Activated naive CD8-positive, alpha-beta T cell treated with anti-CD3 and anti-CD28 coated beads, Interleukin-2, amount 50 U/mL, for 24 hours (primary cell): ENCODE measurements at places on chromosomes 16 and 17.

GRCh38 chr16:2501946-2502895 is 11.5 kb upstream of the ATP6V0C start:
- DNase-seq = no peak

DNA sequence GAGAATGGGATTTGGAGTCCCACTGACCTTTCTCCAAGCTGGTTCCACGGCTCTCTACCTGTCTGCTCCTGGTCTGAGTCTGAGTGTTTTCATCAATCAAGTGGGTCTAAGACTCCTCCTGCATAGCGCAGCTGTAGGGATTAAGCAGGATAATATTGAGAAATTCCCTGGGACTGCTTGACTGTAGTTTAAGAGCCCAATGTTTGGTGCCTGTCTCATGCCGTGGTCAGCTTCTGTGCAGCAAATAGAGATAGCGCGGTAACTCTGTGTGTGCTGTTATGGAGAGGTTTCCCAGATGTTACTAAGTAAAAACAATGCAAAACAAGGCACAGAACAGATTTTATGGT is 21.4 kb downstream of the RPTOR start:
- DNase-seq = no peak

- DNase-seq = no peak
These were observed 12.4 kb downstream of the ACE start for GRCh38 chr17:63489291-63489690.

DNA sequence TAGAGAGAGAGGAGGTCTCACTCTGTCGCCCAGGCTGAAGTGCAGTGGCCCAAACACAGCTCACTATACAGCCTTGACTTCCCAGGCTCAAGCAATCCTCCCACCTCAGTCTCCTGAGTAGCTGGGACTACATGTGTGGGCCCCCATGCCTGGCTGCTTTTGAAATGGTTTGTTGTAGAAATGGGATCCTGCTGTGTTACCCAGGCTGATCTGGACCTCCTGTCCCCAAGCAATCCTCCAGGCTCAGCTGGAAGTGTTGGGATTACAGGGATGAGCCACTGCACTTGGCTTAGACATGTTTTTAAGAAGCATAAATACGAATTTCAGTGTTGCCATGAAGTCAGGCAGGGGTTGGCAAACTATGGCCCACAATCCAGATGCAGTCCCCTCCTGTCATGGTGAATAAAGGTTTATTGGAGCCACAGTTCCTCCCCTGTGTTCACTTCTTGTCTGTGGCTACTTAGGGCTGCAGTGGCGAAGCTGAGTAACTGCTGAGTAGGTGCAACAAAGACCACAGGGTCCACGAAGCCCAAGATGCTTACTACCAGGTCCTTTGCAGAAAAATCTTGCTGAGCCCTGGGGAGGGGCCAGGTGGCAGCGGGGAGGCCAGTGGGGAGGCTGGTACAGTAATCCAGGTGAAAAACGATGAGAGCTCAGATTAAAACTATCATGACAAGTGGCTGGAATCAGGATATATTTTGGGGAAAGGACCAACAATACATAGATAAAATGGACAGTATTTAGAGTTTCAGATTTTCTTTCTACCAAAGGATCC is 35.2 kb downstream of the TNFRSF13B start:
- no peak for DNase-seq

DNA sequence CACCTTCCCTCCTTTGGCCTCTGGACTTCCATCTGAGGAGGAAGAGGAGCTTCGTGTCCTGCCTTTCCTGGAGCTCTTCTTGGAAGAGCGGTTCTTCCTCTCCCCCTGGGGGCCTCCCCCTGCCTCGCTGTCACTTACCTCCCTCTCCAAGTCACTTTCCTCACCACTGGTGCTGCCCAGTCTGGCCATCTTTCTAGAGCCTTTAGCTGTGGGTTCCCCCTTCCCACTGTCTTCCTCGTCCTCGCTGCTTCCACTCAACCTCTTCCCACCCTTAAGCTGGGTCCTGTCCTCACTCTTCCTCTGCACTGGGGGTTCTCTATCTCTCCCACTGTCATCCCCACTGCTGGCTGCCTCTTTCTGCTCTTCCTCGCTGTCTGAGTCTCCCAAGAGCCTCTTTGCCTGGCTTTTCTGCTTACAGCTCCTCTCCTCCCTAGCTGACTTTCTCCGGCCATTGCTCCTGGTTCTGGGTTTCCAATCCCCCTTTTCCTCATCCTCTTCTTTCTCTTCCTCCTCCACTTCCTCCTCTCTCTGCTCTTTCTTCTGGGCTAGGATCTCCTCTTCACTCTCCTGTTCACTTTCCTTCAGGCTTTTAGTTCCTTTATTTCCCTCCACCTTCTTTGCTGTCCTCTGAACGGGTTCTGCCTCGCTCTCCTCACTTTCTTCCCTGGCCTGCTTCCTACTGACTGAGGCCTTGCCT is 1.4 kb downstream of the HIRIP3 start:
- no peak for DNase-seq

- no peak for DNase-seq
These were observed 5.5 kb upstream of the CDT1 start for GRCh38 chr16:88798073-88798472.

DNA sequence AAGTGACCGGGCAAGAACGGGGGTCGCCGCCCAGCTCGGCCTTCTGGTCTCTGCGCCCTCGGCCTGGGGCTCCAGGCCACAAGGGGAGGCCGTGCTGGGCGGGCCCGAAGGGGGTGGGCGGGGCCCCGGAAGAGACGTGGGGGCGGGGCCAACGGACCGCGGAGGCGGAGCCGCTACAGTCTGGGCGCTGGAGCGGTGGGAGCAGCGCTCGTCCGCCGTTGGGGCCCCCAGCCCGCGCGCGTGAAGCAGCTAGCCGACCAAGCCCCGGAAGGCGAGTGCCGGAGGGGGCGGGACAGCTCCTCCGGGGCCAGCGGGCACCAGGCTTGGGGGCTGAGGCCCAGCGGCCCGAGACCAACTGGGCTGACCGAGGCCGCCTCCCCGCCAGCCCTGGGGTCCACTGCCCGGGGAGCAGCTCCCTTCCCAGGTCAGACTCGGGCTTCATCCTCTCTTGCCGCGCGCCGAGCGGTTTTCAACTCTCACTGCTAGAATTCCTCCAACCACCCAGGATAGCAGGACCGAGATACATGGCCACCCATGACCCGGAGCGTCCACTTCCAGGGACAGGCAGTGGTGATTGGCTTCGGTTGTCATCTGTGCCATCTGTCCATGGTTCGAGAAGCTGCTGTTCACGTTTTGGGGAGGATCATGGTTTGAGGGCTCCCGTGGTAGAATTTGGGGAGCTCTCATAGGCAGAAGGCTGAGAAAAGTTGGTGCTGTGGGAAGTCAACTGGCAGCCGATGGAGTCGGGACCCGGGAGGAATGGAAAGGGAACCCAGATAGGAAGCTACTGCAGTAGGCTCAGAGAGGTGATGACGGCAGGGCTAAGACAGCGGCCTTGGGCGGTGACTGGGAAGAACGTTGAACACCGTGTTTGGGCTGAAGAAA is 44.6 kb upstream of the LCMT1 start:
- DNase-seq = peak; percentile 87

DNA sequence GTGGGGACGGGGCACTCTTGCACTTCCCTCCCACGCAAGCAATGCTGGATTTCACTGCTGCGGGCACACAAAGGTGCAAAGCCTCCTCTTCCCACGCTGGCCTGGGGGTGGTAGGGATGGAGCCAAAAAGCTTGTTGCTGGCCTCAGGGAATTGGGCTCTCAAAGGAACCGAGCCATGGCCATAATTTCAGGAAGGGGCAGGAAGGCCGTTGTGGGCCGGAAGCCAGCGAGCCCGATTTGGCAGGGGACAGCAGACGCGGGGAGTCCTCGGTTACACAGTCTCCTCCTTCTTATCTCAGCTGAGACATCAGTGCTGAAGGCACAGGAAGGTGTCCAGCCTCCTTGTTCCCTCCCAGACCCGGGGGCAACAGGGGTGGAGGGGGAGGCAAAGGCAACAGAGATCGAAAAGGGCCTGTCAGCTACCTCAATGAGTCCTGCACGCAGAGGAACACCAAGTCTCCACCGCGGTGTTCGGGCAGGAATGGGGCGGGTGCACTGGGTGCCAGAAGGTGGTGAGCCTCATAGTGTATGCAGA is 59.5 kb downstream of the SLFN11 start:
- peak; percentile 20 for DNase-seq

- no peak for DNase-seq
These were observed 4.7 kb downstream of the PRR29 start for GRCh38 chr17:64002658-64003525.

DNA sequence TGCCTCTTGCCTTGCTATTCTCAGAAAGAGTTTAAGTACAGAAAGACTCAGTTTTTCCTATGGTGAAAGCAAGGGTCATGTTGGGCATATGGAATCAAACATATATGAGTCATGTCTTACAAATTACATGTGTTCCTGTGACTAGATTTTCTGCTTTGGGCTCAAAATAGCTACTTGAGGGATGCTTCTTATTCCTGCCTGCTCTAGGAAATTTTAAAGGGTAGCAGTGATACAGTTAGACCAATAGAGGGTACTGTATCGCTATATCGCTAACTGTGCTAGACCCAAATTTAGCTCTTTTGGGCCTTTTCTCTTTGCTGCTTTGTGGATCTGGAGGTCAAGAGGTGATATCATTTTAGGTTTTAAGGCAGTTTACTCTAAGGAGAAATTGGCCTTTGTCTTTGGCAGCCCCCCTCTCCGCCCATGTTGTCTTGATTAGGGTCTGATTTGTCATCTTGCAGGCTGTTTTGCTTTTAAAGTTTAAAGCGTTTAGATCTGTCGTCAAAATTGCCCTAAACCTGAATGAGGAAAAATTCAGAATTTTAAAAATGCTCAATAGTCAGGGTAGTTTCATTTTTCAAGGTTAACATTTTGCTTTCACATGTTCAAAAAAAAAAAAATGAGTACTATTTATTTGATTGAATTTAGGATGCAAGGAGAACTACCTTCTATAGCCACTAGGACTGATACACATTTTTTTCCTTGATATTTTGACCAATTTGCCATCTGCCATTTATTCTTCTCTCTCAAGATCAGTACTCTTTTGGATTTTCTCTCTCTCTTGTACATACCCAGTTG is 8.8 kb downstream of the NFATC3 start:
- DNase-seq = no peak

DNA sequence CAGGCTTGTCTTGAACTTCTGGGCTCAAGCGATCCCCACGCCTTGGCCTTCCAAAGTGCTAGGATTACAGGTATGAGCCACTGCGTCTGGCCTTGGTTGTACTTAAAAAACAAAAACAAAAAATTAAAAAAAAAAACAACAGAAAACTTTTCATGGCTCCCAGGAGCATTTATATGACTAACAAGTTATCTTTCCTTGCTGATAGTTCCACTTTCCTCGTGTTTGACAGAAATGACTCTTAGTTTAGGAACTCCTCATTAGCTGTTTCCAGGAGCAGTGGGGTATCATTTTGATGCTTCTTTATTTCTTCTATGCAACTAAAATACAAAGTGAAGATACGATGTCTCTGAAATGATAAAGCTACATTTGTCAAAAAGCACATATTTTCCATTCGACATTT is 165.4 kb downstream of the PRKCA start:
- no peak for DNase-seq

GRCh38 chr17:179066-179432 is 2.4 kb downstream of the DOC2B start:
- no peak for DNase-seq

DNA sequence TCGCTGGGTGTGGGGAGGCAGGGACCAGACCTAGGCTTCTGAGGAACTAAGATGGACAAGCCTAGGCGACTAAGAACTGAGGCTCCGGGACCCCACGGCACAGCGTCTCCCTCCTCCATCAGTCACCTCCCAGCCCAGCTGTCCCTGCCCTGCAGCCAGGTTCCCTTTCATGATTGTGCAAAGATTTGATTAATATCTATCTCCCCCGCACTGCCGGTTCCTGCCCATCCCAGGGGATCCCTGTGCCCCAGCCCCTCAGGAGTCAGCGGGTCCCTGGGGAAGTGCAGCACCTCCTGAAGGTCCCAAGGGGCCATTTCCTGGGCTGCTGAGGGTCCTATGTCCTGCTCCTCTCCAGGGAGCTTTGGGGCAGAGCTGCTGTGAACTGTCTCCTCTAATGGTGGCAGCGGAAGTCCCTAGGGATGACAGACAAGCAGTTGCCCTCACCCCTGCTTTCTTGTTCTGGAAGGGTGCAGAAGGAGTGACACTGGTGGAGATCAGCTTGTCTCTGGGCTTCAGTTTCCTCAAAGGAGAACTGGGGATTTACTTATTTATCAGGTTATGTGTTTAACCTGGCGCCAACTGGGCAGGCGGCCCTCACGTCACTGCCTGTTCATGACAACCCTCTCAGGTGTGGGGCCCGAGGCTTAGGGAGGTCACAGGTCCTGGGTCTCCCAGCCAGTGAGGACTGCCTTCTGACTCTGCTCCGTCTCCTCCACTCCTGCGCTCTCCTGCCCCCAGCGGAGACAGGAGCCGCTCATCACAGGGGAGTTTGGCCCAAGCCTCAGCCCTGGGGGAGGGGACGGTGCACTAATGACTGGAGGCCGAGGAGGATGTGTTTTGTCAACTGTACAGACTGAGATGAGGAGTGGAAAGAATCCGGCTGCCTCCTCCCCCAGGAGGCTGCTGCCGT is 1.9 kb upstream of the C16orf74 start:
- DNase-seq = no peak

- DNase-seq = no peak
These were observed 14.8 kb downstream of the RAI1 start for GRCh38 chr17:17696085-17696484.

- no peak for DNase-seq
These were observed 50.4 kb upstream of the ANKFY1 start for GRCh38 chr17:4314179-4314578.

DNA sequence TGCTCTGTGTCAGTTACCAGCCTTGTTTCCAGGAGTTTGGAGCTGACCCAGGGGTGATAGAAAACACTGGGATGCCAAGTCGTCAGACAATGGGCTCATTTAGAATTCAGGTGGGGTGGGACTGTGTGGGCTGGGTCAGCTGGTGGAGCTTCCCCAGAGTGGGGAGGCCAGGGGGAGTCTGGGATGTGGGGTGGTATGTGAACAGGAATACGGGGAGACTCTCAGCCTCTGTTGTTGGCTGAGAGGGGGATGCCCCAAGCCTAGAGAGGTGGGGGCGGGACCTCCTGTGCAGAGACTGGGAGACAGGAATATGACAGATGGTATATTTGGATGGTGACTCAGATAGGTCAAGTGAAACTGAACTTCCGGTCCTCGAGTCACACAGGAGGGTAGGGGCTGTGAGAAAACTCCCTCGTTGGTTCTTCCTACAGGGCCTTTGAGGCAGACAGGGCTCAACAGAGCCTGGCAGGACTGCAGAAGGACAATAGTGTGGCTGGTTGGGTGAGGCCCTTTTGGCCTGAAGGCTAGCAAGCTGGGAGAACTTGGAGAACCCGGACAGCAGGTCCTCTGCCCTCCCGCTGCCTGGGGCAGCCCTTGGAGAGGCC is 23.7 kb downstream of the CDH1 start:
- DNase-seq = peak; percentile 66

GRCh38 chr17:73833775-73834488 is 189.7 kb upstream of the SDK2 start:
- DNase-seq = no peak

DNA sequence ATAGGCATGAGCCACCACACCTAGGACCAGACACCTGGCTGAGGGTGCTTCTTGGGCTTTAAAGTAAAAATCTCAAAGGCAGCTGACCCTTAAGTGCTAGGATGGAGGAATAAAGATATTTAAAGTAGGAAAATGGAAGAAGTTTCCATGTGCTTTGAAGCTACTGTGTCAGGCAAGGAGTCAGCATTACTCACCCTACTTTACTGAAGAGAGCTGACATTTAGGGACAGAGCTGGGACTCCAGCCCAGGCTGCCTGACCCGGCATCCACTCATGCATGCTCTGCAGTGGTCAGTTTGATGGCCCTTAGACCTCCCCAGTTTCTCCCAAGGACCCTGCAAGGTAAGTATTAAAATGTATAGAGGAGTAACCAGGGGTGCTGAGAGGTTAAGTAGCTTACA is 124.7 kb upstream of the PLCG2 start:
- DNase-seq = no peak
